Gastroesophageal sphincter (tissue), 4 donors: ENCODE measurements at places on chromosomes 5 and 9.

DNA sequence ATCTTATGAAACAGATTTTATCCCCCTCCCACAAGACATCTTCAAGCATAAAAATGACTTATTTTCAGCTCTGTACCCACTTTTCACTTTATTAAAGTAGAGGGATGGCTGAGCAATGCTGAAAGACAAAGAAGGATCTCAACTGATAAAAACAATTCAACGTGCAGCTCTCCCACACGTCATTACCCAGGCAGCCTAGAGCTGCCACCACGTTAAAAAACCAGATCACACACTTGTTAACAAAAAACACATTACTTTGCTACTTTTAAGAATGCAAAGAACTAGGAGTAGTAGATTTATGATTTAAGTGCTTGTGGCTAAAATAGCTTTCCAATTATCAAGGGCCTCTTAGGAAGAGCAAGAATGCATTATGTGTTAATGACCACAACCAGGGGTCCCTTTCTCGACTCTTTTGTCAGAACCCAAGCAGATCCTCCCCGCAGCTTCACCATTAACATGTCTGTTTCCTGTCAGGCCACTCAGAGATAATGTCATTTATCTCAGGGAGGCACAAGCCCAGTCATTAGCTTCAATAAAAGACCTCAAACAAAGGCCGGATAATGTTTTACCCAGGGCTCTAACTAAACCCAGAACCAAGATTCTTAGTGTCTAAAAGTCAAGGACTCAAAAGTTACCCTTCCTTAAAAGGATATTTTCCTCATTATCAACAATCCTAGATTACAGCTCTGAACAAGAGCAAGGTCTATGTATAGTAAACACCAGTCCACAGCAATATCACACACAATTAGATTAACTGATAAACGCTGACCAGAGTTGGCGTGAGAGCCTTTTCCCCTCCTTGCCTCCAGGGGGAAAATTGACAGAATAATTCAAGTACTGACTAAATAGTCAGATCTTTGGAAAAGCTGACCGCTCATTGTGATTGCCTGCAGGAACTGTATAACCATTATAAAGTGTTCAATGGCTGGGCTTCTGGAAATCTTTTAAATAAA is 7.5 kb downstream of the ZNF608 start:
- ATAC-seq: no peak

GRCh38 chr5:132116072-132116471 is 42.5 kb downstream of the CSF2 start:
- no peak for ATAC-seq

DNA sequence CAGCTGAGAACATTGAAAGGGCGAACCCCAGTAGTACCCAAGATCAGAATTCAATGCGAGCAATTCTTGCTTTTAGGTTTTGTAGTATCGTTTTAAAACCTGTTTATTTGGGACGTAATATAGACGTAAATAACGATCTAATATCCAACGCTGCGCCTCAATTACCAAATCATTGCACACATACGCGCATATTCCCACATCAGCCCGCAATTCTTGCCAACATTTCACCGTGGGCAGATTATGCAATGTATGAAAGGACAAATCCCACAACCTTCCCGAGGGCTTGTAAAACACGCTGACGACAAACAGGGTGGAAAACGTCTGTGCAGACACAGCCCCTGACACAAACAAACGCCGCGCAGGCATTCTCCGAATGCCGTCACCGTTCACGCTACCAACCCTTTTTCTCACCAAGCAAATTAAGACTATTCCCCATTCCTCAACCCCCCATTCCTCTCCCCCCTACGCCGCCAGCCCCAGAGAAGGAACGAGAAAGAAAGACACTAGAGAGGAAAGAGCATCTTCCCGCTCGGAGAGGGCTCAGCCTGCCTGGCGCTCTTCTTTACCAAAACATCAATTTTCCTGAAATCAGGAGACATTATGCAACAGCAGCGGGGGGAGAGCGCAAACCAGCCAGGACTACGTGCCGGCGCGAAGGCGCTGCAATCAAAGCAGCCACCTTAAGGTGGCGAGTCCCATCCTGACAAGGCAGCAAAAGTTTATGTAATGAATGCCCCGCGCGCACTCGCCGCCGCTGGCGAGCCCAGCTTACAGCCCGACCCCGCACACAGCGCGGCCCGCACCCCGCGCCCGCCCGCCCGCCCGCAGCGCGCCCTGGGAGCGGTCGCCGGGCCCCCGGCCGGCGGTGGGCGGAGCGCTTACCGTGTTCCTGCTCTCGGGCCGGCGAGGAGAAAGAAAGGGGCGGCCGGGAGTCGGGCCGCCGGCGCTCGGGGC is 597 bp downstream of the NFIL3 start:
- peak; percentile 28 for ATAC-seq

DNA sequence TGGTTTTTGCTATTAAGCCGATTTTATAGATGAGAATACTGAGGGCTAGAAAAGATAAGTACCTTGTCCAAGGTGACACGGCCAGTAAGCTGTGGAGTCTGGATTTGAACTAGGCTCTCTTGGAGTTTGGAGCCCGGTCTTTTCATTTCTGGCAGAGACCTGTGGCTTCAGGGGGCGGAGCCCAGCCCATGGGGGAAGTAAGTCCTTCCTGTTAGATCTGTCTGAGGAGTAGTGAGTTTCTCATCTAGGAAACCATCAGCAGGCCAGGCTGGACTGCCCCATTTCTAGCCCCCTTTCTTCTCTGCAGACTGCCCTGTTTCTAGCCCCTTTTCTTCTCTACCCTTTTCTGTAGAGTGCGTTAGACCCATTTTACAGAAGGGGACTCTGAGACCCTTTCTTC is 521 bp upstream of the PTGS1 start:
- no peak for ATAC-seq

- ATAC-seq: no peak
Measured at GRCh38 chr5:132486318-132487094, 4.1 kb downstream of the IRF1 start.

- no peak for ATAC-seq
Measured at GRCh38 chr5:87002485-87002884, 265.2 kb upstream of the RASA1 start.

GRCh38 chr5:52886206-52886605 is 98.5 kb downstream of the ITGA1 start:
- no peak for ATAC-seq

DNA sequence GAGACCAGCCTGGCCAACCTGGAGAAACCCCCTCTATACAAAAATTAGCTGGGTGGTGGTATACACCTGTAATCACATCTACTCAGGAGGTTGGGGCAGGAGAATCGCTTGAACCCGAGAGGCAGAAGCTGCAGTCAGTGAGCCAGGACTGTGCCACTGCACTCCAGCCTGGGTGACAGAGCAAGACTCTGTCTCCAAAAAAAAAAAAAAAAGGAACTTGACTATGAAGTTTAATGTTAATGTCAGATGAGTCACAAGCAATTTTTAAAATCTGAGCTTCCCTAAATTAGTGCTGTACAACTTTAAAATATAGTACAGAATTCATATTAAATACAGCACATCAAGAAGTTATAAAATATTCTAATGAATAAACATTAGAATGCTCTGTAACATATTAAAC is 1.5 kb downstream of the MEIKIN start:
- no peak for ATAC-seq

DNA sequence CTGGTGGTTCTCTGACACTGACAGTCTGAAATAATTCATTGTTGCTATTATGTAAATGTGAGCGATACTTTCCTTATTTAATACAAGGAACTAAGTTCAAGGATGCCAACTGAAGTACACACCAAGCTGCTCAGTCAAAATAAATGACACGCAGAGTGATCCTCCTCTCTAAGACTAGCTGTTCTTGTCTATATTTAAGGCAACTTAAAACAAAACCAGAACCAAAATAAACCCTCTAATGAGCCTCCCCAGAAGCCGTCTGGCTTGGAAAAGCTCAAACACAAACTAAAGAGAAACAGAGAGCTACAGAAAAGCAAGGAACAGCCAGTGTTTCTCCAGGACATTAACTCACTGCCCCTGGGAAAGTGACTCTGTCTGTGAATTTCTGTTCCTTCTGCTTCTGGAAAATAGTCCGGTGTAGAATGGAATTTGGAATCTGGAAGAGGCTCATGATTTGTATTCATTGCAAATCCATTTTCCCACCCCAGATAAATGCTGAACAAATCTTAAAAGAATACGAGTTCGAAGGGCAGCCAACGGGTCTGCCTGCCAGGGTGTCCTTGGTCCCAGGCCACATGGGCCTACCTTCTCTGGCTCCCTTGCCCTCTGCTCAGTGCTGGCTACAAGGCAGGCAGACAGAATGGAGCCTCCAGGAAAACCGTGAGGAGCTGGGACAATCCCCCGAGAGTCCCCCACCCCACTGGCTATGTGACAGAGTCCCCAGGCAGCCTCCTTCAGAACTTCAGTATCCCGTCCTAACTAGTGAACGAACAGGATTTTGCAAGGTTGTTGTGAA is 14.8 kb downstream of the GGTA1 start:
- ATAC-seq: peak; percentile 16
